ENCODE measurements at places on chromosomes 6 and 20. TPM values are rescaled to one million over a fixed set of nuclear protein-coding genes. Genes with fewer than 3 reads are reported as not detected.

HSF2 gene
- total RNA-seq: 12.6 TPM

FKBP1C gene
- total RNA-seq: 2.0 TPM

MLIP gene
- total RNA-seq: not detected

SLX4IP gene
- 6.1 TPM for total RNA-seq

DACT2 gene
- total RNA-seq: 0.78 TPM

CLPSL2 gene
- total RNA-seq: not detected

RNF5 gene
- 47.0 TPM for total RNA-seq
